ENCODE measurements at places on chromosomes 2 and 18. TPM values are rescaled to one million over a fixed set of nuclear protein-coding genes. Genes with fewer than 3 reads are reported as not detected.

The PROKR1 gene
- 0.15 TPM for polyA plus RNA-seq

The SLC4A3 gene
- polyA plus RNA-seq: 3.3 TPM

The IGFBP2 gene
- polyA plus RNA-seq: 242 TPM

The LYPD6B gene
- 1.4 TPM for polyA plus RNA-seq

The FBXO41 gene
- 2.4 TPM for polyA plus RNA-seq

The CHPF gene
- 81.8 TPM for polyA plus RNA-seq

The GNLY gene
- 13.1 TPM for polyA plus RNA-seq
